ENCODE measurements at places on chromosomes 4 and X. TPM values are rescaled to one million over a fixed set of nuclear protein-coding genes. Genes with fewer than 3 reads are reported as not detected.
A peak's percentile ranks its signal among the peaks of the same experiment; 100 is the strongest.

- DNase-seq, result peak; percentile 59
Observed at GRCh38 chr4:83219344-83220331, 65.0 kb downstream of the COQ2 start.

DNA sequence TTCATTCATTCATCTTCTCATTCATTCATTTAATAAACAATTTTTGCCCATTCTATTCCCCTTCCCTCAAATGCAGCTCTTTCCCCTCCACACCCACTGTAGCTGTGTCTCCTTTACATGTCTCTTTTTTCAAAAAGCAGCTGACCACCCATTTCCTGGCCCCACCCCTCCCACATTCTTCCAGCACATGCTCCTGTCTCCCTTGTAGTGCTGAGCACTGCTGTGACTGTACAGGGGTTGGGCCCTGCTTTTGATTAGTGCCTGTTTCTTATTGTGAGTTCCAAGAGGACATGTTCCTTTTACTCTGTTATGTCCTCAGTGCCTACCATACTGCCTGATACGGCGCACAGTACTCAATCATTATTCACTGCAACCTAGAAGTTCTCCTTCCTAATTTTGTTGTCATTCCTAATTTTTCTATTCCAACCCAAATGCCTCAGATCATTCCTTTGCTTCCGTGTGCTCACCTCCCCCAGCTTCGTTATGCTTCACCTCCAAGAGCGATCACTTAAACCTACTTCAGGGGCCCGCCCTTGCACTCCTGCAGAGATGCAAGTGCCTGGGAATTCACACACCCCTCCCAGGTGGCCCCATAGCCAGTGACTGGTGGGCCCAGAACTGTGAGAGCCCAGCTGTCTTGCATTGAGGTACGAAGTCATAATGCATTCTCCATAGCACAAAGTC is 152.2 kb downstream of the STK32B start:
- no peak for DNase-seq

- DNase-seq, result peak; percentile 31
Observed at GRCh38 chrX:17788439-17788838, 51.1 kb downstream of the SCML1 start.

The HTN3 gene
- total RNA-seq, result not detected

DNA sequence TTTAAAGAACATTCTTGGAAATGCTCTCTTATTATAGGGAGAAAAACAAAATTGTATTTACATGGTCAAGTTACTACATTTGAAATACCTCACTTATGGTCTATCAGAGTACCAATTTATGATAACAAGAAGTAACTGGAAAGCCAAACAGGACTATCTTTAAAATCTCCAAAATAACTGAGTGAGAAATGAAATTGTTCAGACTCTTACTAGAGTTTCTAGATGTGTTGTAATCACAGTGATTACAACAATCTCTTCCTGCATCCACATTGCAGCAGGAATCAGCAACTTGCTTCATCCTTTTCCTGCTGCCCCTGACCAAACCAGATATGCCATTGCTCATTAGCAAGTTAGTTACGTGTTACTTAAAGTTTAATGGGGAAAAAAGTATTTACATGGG is 245.2 kb upstream of the SMIM31 start:
- DNase-seq, result no peak

DNA sequence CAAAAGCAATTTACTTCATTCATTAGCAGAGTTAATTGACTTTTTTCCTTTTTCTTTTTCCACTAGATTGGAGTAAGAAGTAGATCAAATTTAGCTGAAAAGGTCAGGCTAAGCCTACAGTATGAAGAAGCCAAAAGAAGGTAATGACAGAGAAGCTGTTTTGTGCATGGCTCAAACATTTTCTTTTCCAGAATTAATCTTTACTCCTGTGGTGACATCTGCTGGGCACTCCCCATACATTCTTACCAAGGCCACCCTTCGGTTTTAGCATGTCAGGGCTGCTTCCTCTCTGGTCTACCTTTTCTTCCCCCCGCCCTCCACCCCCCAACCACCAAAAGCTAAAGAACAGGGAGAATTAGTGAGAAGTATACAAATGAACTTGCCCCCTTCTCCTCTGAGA is 70.2 kb downstream of the CLDN22 start:
- DNase-seq, result no peak

The ADH7 gene
- not detected for total RNA-seq

GRCh38 chrX:17944833-17945497 is 83.9 kb upstream of the RAI2 start:
- DNase-seq, result no peak

- no peak for DNase-seq
Observed at GRCh38 chrX:55489314-55490009, at the start of gene USP51. TSS of gene USP51 (minus strand) at chrX:55489848. CDS start at chrX:55488939, 909 bp downstream.

DNA sequence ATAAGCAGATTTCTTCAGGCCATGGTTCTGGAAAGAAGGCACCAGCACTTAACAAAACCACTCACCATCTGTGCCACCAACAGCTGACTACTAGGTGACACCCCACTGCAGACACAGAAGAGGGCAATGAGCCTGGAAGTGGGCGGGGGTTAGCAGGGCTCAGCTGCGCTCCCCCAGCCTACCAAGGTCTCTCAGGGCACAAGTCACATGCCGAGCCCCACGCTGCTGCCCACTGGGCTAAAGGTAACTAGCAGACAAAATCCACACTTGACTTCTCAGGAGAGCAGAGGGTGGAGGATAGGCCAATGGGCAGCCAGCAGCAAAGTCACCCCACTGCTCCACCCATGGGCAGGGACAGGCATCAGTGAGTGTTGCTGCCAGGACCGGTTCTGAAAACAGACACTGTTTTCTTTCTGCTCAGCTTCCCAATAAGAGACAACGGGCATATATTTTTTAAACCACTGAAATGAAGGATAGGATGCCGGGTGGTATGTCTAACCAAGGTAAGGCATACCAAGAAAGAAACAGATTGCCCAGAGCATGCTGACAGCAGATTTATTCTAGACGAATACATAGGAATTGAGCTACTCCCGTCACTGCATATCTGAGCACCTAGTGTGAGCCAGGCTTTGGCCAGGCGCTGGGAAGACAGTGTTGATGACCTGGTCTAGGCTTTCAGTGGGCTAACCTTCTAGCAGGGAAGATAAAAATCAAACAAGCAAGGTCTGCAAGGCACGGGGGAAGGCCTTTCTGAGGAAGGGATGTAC is 20.1 kb downstream of the ACSL1 start:
- no peak for DNase-seq

DNA sequence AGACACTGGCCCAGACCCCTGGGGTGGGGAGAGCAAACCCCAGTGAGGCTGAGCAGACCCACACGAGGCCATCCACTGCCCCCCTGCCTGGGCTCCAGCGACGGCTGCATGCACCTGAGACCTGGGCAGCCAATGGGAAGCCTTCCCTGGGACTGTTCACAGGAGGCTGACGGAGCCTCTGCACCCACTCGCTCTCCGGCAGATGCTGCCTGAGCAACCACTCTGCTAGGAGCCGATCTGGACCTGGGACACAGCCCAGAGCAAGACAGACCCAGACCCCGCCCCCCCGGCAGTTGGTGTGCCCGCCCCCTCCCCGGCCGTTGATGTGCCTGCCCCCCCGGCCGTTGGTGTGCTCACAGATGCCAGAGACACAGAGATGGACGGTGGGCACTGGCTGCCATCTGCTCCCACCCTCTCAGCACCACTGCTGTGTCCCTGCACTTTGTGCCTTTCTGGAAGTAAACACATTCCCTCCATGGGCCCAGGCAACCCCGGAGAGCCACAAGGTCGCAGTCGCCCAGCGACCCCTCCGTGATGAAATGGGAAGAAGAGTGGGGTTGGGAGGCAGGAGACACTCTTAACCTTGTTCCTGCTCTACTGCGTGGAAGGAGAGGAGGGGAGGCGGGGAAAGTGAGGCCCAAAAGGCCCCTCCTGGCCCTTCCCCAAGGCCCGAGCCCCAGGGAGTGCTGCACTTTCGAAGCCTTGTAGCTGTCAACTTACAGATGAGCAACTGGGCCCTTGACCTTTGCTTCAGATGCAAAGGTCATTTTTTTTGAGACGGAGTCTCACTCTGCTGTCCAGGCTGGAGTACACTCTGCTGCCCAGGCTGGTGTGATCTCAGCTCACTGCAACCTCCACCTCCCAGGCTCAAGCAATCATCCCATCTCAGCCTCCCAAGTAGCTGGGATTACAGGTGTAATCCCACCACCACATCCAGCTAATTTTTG is 62.0 kb downstream of the ZFYVE28 start:
- peak; percentile 37 for DNase-seq

DNA sequence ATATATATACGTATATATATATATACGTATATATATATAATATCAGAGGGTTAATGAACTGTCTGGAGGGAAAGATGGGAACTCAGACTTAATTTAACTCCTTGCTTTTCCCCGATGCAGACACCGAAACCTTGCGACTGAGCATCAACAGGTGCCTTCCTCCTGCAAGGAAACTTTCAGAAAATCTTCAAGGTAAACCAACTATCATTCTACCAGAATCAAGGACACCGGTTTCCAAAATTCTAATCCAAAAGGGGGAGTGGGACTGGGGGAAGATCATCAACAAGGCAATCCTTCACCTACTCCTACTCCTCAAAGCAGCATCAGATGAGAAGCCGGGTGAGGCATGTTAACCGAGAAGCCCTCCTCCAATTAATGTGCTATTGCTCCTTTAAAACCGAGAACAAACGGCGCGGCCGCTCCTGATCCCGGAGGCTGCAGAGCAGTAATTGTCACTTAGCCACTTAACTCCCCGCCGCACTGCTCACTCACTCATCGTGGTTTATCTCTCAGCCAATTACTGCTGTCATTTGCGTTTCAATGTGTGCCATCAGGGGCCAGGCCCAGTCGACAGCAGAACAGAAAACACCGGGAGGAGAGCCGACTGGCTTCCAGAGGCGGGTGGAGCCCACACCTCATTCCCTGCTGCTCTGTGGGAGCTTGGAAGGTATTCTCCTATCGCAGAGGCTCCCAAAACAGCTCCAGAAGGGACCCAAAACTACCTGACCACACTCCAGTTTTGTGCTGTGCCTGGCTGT is 61.7 kb downstream of the MAML3 start:
- no peak for DNase-seq

The SOWAHB gene
- total RNA-seq, result not detected

GRCh38 chr4:123517971-123518370 is 121.4 kb downstream of the SPRY1 start:
- no peak for DNase-seq

GRCh38 chr4:87839592-87839946 is 6.8 kb downstream of the MEPE start:
- no peak for DNase-seq

The COX7B gene
- total RNA-seq, result 284 TPM

The VSIG4 gene
- total RNA-seq, result not detected

DNA sequence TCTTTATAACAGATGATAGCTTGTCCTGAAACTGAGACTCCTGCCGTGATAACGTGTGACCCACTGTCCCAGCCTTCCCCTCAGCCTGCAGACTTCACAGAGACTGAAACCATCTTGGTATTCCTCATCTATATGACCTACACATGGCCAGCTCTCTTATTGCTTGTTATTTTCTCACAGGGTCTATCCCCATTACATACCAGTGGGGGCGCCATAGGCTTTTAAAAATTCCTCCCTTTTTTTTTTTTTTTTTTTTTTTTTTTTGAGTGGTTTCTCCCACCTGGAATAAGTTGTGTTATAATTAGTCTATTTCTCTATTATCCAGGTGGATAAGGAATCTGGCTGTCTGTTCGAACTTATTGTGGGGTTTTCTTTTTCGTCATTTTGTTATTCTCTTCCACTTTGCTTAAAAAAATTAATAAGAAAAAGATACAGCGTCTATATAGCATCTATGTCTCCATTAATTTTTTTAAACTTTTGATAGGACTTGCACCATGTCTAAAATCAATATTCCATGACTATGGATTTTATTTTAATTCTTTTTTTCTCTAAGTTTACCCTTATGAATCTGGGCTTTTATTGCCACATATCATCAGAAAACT is 47.2 kb downstream of the GYG2 start:
- DNase-seq, result no peak

- DNase-seq, result no peak
Observed at GRCh38 chrX:1153940-1154339, 58.5 kb downstream of the CRLF2 start.

GRCh38 chr4:1398681-1399507 is 7.3 kb downstream of the NKX1-1 start:
- DNase-seq, result no peak

The RASSF6 gene
- total RNA-seq, result not detected

DNA sequence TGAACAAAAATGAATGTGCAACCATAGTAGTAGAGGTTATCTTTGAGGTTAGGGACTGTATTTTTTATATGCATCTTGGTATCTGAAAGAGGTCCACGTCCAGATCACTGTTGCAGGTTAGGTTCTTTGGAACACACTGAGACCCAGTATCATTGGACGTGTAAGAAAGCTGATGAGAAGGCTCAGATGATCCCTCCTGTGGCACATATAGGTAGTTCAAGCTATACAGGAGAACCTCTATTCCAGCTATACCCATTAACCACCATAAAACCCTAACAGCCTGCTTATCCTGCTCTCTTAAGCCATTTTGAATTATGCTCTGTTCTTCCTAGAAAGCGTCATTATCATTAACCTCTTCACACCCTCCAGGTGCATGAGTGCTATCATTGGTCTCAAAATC is 930.7 kb upstream of the HS3ST1 start:
- DNase-seq, result no peak

- no peak for DNase-seq
Observed at GRCh38 chr4:94690851-94691254, 66.9 kb upstream of the BMPR1B start.

The LNX1 gene
- total RNA-seq, result not detected

The WWC2 gene
- 3.8 TPM for total RNA-seq

GRCh38 chrX:12890467-12890866 is 16.0 kb upstream of the TLR8 start:
- DNase-seq, result no peak

The ARL9 gene
- total RNA-seq, result not detected

- no peak for DNase-seq
Observed at GRCh38 chr4:53732661-53733060, 141.4 kb upstream of the LNX1 start.

The MAGEA8 gene
- total RNA-seq, result not detected

The CRLF2 gene
- total RNA-seq, result 1.3 TPM

The BEND2 gene
- not detected for total RNA-seq

DNA sequence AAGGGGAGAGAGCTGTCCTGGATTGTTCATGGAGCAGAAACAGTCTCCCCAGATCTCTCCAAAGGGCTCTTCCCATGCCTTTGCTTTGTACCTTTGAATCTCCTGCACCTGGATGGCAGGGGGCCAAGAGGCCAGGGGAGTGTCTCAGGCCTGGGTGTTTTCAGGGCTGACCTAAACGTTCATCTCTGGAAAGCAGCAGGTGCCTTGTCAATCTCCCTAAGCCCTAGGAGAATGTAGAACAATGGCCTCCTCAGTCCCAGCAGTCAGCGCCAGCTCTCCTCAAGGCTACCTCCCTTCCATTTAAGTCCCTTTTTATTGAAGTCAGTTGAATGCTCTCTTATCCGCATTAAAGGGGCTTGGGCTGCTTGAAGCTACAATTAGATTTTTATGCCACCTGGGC is 31.2 kb upstream of the NSUN7 start:
- DNase-seq, result no peak

The GSX2 gene
- total RNA-seq, result not detected

- DNase-seq, result no peak
Observed at GRCh38 chr4:73744203-73744602, 3.8 kb downstream of the CXCL8 start.

GRCh38 chr4:87204559-87204958 is 15.9 kb downstream of the KLHL8 start:
- DNase-seq, result no peak
